ENCODE measurements at places on chromosomes 11 and 22.

DNA sequence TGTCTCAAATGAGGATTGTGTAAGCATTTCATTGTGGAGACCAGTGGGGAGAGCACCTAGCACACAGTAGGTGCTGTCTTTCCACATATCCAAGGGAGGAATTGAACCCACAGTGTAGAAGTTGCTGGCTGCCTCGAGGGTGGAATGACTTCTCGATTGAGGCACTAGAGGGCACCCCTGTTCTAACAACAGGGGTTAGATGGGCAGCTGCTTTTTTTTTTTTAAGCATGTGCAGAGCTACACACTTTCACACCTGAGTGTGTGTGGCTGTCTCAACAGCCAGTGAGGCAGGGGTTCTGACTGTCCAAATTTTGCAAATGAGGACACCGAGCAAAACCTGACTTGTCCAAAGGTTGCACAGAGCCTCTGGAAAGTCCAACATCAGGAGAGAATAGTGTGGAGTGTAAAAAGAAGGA, 118.2 kb upstream of the CRYBB3 start:
- no peak for DNase-seq

GRCh38 chr22:49466878-49467595, 360.6 kb downstream of the BRD1 start:
- peak; percentile 48 for DNase-seq

- DNase-seq = no peak
These were observed 174.9 kb upstream of the C11orf87 start for GRCh38 chr11:109247071-109247470.

DNA sequence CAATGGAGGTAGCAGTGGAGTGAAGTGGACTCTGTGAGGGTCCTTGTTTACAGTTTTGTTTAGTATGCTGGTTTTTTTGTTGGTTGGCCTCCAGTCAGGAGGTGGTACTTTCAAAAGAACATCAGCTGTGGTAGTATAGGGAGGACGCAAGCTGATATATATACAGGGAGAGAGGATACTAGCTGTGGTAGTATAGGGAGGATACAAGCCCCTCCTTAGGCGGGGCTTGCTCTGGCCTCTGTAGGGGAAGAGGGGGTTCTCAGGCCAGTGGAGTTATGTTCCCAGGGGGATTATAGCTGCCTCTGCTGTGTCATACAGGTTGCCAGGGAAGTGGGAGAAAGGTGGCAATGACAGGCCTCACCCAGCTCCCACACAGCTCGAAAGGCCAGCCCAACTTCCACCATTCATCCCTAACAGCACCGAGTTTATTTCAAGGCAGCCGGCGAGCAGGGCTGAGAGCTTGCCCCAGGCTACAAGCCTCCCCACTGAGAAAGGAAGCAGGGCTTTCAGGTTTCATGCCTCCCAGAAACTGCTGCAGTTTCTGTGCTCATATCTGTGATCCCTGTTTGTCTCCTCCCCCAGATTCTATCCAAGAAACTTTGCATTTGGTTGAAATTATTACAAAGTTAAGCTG, 10.4 kb downstream of the OR52E6 start:
- DNase-seq = no peak

- DNase-seq = no peak
These were observed 35.8 kb downstream of the GAB2 start for GRCh38 chr11:78381865-78382264.

GRCh38 chr22:20276468-20276867, 8.3 kb upstream of the RTN4R start:
- no peak for DNase-seq

GRCh38 chr22:25774575-25775026, 32.6 kb downstream of the MYO18B start:
- peak; percentile 54 for DNase-seq
